Caki2 (cell line): ENCODE measurements at places on chromosomes 11 and 22. TPM values are rescaled to one million over a fixed set of nuclear protein-coding genes. Genes with fewer than 3 reads are reported as not detected.

- no peak for DNase-seq
Measured at GRCh38 chr11:112734207-112734606, 227.0 kb upstream of the NCAM1 start.

DNA sequence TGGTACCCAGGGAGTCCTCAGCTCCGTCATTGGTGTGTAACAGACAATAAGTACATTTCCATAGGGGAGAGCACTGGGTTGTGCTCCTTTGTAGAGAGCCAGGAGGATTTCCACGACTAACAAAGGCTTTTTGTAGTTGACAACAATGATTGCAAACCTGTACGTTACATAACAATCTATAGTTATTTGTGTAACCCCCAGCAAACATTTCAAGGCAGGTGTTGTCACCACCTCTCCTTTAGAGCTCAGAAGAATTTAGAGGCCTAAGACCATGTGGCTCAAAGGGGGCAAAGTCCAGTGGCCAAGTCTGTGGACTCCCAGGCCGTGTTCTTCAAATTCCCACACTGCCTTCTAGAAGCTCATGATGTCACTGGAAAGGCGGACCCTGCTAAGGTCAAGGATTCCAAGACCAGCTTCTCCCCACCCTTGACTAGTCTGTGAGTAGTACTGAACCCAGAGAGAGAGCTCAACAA, 15.8 kb downstream of the RPL27A start:
- DNase-seq: no peak

DNA sequence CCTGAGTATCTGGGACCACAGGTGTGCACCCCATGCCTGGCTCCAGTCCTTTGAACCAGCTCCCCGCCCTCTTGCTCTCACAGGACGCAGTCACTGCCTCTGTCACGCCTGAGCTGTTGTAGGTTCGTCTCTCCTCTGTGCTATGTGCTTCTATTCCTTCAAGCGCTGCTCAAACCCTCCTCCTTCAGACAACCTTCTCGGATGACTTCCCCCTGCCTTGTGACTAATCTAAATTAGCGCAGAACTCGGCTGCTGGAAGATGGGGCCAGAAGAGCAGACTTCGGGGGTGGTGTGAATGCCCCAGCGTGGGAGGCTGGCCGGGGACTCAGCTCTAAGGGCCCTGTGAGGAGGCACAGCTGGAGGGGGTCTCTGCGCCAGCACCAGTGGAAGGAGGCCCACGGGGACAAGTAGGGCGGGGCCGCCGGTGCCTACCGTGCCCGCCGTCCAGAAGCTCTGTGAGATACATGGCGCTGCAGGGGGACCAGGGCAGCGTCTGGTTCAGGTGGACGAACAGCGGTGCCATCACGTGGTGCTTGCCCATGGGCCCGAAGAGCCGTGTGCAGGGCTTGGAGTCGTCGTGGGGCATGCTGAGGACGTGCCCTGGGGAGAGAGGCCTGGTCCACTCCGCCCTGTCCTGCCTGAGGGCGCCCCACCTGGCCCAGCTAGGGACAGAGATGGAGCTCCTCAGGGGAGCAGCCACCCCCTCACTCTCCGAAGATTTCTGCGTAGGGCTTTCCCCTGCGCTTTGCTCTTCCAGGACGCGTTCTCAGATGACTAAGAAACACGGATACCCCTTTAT, 12.5 kb downstream of the ADAMTS8 start:
- DNase-seq: peak; percentile 69

The BDNF gene
- 0.55 and 1.3 TPM in 2 replicates for total RNA-seq

The CDC42EP2 gene
- 4.6 TPM in 1 of 2 replicates, not detected in the other for total RNA-seq
